Left kidney (tissue), 8 donors: ENCODE measurements at places on chromosomes 11 and 22.

- DNase-seq, result no peak
Measured at GRCh38 chr22:20423906-20424551, 13.6 kb downstream of the SCARF2 start.

GRCh38 chr11:44726283-44727113 is at the start of gene TSPAN18:
TSPAN18 (plus strand) TSS chr11:44726962; CDS start chr11:44906417, 179,455 bp downstream.
- no peak for DNase-seq

DNA sequence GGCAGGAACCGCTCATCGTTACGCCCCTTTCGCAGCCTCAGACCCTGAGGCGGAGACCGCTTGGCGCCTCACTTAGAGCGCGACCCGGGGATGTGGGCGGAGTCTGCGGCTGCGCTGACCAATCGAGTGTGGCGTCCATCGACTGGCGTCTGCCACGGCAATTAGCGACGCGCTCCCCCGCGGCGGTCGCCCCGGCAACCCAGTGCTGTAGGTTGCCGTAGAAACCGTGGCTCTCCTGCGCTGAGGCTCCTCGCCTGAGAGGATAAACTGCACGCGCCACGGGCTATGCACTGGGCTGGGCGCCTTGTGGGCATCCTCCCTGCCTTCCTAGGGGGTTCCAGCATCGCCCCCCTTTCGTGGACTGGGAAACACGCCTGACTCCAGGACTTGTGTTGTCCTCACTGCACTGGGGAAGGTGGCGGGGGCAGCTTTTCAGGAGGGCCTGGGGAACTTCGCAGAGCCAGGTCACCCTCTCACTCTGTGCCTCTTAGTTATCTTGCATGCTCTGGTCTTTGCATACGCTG is 701 bp upstream of the P2RX6 start:
- DNase-seq, result peak; percentile 93

DNA sequence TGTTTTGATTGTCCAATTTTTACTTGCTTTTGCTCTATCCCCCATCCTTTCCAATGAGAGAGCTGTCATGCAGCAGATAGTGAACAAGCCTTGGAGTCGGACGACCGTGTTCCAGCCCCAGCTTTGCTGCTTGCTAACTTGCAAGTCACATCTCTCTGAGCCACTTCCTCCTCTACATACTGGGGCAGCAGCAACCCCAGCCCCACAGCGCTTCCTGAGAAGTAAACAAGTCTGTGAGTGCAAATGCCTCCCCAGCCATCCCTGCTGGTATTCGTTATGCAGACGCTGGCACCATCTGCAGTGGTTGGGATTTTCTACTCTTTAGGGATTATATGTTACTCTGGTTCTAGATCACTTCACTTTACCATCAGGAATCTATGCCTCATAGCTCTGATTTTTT is 35.0 kb downstream of the TPBGL start:
- DNase-seq, result no peak

DNA sequence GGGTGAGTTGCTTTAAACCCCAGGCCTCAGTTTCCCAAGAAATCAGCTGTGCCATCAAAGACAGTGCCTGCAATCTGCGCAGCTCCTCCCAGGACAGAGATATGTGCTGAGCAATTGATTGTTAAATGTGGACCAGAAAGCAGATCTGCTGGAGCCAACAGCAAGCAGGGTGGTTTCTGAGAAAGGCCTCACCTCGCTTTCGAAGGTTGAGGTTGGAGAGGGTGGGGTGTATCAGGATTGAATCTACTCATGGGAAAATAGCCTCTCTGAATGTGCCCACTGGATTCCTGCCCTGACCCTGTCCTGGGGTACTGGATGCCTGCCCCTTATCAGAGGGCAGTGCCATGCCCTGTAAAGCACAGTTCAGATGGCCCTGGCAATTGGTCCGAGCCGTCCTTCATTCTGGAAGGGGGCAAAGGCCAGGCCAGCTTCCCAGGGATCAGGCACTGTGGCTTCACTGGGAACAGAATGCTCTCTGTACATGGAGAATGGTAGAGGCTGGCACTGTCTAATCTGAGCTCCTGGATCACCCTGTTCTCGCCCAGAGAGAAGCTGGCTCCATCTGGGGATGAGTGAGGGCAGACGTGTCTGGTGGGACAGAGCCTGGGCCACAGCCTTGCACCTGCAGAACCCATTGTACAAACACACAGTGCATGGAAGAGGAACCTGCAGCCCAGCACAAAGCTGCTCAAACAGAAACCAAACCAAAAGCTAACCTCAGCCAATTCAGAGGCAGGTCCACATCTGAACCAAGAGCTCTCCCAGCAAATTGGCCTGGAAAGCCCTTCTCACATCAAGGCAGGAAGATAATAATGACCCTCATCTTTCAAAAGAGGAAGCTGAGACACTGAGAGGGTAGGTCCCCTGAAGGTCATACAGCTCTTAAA is 15.2 kb downstream of the DHCR7 start:
- DNase-seq, result no peak
